Activated CD4-positive, CD25-positive, alpha-beta regulatory T cell treated with anti-CD3 and anti-CD28 coated beads, Interleukin-2, amount 50 U/mL, for 16 hours (primary cell): ENCODE measurements at places on chromosomes 6 and 20.

GRCh38 chr6:162856885-162857284, 129.1 kb downstream of the PACRG start:
- no peak for DNase-seq

DNA sequence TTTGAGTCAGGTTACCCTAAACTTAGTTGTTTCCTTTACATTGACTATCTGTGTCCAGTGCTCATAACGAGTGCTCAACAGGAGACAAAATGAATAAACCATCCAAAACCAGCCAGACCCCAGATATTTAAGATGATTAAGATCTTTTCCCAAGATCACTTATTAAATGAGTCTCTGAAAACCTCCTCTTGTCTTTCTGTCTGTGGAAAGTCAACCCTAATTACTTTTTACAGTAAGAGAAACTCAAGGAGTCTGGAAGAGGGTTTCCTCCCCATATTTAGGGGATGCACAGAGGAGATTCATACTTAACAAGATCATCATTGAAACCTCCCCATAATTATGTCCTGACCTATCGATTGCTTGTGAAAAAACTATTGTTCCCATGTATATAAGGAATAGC, 84.0 kb downstream of the CAP2 start:
- no peak for DNase-seq

DNA sequence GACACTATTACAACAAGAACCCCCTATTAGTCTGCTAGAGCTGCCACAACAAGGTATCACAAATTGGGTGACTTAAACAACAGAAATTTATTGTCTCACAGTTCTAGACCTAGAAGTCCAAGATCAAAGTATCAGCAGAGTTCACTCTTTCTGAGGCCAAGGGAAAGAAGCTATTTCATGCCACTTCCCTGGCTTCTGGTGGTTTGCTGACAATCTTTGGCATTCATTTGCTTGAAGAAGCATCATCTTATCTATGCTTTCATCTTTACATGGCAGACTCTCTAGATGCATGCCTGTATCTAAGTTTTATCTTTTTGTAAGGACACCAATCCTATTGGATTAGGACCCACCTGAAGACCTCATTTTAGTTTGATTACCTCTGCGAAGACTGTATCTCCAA, 296.8 kb upstream of the MARCKS start:
- no peak for DNase-seq

- DNase-seq: no peak
Observed at GRCh38 chr6:150430815-150431214, 62.0 kb downstream of the IYD start.

DNA sequence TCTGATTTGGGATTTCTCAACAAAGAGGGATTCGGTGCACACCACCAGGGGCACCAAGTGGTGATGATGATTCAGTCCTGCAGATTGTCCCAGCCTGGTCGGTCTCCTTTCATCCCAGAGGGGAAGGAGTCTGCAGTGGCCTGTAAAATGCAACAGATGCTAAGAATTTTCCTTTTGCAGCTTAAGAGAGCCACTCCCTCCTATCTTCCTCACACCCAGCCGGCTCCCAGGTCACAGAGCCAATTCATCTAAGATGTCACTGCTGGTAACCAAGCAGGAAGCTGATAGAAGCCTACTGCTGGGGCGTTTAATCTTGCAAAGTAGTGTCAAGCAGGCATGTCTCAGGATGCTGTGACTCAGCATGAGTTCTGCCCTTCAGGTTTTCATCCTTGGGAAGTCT, 203.8 kb upstream of the LRFN2 start:
- no peak for DNase-seq

GRCh38 chr6:122449069-122449468, 22.5 kb downstream of the SERINC1 start:
- no peak for DNase-seq

GRCh38 chr6:161110028-161110779, 118.6 kb downstream of the MAP3K4 start:
- DNase-seq: no peak

DNA sequence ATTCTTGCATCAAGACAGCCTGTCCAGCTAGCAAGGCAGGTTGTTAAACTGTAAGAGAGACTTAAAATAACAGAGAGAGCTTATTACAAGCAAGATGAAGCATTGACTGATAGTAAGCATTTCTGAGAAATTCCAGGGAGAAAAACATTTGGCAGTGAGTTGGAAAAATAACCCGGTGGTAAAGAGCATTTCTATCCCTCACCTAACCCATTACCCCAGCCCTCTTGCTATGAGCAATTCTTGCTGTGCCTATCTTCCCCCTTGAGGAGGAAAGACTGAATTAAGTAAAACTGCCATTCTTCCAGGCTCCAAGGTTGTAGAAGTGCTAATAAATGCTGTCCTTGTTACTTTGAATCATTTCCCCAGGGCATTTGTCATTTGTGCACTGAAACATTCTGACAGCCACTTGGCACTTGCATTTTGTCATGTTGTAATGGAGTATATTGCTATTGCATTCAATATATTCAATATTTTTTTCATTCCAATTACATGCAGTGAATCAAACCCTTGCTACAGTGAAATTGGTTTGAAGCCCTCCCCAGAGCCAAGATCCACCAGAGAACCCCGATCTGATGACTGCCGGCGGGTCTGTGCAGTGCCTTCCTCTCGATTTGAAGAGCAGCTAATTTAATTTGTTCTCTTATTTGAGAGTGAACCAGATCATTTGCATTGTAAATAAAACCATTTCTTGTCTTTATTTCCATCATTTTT, 291.1 kb downstream of the HIVEP2 start:
- no peak for DNase-seq

DNA sequence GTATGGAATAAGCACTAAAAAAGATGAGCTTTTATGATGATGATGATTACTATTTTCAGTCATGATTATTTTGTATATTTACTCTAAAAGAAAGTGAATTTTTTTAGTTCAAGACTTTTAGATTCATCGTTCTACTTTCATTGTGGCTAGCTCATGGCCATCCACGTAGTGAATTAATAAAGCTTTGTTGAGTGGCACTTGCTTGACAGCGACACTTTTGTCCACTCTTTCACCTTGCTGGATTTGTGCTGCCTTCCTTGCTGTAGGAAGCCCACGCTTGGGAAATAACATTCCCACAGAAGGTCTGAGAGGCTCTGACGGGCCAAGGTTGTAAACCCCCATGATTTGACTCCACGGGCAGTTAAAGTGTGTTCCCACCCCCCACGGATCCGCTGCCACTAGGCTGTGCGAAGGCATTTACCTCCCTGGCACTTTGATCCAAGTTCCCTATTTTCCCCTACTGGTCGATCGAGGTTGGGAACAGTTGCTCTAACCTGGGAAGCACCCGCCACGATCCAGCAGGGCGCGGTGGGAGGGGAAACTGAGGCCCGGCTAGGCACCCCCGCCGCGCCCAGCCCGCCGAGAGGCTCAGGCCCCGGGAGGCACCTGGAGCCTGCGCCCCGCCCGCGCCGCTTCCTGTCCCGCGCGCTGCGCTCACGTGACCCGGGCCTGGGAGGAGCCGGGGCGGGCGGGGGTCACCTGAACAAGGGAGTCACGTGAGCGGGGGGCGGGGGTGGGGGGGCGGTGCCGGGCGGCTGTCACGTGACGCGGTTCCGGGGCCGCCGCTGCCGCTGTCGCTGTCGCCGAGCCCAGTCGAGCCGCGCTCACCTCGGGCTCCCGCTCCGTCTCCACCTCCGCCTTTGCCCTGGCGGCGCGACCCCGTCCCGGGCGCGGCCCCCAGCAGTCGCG, at the start of gene IGF2R:
Gene IGF2R (plus strand): TSS at position 788 of the 909 bp plus-strand sequence. CDS start 165 bp downstream, outside the sequence.
- peak; percentile 89 for DNase-seq
